ENCODE measurements at places on chromosomes 1 and 21.

DNA sequence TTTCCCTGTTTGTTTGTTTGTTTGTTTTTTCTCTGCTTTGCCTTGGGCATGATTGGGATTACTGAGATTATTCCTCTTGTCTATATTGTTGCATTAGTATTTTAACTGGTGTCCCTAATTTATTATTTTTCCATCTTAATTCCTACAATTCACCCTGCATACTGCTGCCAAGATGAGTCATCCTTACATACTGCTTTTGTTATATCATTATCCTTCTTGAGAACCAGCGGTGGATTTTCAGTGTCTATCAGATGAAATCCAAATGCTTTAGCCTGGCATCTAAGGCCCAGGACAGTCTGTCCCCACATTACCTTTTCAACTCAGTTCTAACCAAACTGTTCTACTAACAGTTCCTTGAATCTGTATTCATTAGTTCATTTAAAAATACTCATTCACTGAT lies 101.7 kb downstream of the OLFML2B start:
- no peak for DNase-seq

DNA sequence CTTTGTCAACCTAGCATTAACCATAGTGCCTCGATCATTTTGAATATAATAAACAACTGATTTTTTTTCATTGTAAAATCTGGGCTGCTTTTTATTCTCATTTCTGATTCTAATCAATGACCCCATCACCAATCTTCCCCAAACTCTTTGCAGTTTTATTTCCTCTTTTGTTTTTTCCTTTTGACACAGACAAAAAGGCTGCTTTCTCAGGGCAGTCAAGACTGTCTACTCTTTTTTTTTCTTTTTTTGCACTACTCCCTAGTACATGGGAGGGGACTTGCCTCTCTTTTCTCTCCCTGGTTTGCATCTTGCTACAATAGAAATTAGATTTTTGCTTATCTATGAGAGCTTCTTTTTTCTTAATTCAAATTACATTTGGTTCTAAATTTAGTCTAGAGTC lies 987.9 kb downstream of the ADGRL2 start:
- DNase-seq: no peak

GRCh38 chr1:205455581-205456382 lies at the start of gene BLACAT1:
Gene BLACAT1, minus strand, starts transcription at chr1:205456045.
- no peak for DNase-seq

- DNase-seq: no peak
These were observed 1532.1 kb upstream of the TPTE start for GRCh38 chr21:8989261-8989711.

DNA sequence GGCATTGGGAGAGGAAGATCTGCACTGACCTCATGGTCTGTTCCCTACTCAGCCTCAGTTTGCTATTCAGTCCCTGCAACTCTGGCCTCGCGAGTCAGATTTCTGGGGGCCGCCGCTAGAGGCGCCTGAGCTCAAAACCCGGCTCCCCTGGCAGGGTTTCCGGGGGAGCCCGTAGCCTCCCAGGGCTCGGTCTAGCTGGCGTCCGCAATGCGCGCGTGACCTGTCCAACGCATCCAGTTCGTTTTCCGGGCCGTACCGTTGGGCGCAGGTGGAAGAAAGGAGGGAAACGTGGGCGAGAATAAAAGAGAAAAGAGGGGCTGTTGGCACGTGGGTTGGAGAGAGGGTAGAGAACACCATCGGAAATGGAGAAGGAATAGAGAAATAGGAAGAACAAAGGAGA lies at the start of gene ADAM30:
Gene ADAM30 (minus strand): TSS at position 213 of the 400 bp plus-strand sequence. CDS start 179 bp downstream, at position 34.
- DNase-seq: no peak

DNA sequence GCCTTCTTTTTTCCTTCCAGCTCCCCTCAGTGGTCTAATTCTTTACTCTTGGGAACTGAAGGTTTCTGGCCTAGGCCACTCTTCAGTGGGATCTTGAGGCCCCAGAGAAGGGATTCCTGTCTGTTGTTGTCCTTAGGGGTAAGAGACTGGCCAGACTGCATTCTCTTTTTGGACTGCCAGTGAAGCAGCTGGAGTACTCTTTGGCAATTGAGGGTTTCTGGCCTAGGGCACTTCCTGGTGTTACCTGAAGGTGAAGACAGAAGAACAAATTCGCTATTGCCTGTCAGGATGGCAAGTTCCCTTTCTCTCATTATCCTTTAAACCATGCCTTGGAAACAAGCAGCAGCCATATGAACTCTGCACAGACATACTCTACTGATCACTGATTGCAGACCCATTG lies 286.6 kb upstream of the ZP4 start:
- DNase-seq: no peak

DNA sequence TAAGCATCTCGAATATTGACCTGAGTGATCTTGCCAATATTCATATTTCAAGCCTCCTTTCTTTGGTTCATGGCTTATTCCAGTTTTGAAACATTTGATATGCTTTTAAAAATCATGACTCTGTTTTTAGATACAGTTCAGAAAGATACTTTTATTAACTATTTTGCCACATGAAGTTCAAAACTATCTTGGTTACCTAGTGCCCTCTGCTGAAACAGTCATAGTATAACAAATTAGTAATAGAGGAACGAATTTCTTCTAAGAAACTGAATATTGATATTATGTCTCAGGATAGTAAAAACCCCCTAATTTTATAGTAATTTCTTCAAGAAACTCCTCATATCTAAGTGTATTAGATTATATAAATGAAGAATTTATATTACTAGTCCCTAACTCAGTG lies 52.6 kb upstream of the RC3H1 start:
- DNase-seq: no peak
